ENCODE measurements at places on chromosomes 1 and 21. TPM values are rescaled to one million over a fixed set of nuclear protein-coding genes. Genes with fewer than 3 reads are reported as not detected.

SLC1A7 gene
- not detected for total RNA-seq

HORMAD1 gene
- total RNA-seq: 0.50 TPM

CNKSR1 gene
- 12.3 TPM for total RNA-seq

FAM163A gene
- not detected for total RNA-seq

TPRG1L gene
- 26.0 TPM for total RNA-seq

CNIH3 gene
- total RNA-seq: 0.68 TPM

S100A11 gene
- 269 TPM for total RNA-seq

PSEN2 gene
- 18.0 TPM for total RNA-seq

SPATA21 gene
- not detected for total RNA-seq

C21orf91 gene
- total RNA-seq: 14.7 TPM

RCC2 gene
- total RNA-seq: 113 TPM

TFF3 gene
- 0.21 TPM for total RNA-seq

RGS8 gene
- total RNA-seq: not detected

ODR4 gene
- total RNA-seq: 32.0 TPM

RNU1-2 gene
- total RNA-seq: under 0.01 TPM

VASH2 gene
- total RNA-seq: not detected

SPATA46 gene
- total RNA-seq: not detected

LMX1A gene
- not detected for total RNA-seq

DISP3 gene
- not detected for total RNA-seq

RGS16 gene
- total RNA-seq: 7.5 TPM

CASQ1 gene
- total RNA-seq: not detected

ATP5PF gene
- 50.9 TPM for total RNA-seq

S100A7 gene
- 2.1 TPM for total RNA-seq

LCK gene
- under 0.01 TPM for total RNA-seq

C8B gene
- total RNA-seq: not detected

DENND2D gene
- 25.6 TPM for total RNA-seq

IER5 gene
- total RNA-seq: 52.4 TPM

PCAT6 gene
- total RNA-seq: 0.68 TPM

CD52 gene
- not detected for total RNA-seq

SYTL1 gene
- 40.3 TPM for total RNA-seq

PRAMEF17 gene
- not detected for total RNA-seq

NCAM2 gene
- not detected for total RNA-seq

TNFAIP8L2 gene
- total RNA-seq: not detected

HMCN1 gene
- 1.0 TPM for total RNA-seq

B4GALT3 gene
- total RNA-seq: 16.1 TPM
